ENCODE measurements at places on chromosomes 7 and 10.

DNA sequence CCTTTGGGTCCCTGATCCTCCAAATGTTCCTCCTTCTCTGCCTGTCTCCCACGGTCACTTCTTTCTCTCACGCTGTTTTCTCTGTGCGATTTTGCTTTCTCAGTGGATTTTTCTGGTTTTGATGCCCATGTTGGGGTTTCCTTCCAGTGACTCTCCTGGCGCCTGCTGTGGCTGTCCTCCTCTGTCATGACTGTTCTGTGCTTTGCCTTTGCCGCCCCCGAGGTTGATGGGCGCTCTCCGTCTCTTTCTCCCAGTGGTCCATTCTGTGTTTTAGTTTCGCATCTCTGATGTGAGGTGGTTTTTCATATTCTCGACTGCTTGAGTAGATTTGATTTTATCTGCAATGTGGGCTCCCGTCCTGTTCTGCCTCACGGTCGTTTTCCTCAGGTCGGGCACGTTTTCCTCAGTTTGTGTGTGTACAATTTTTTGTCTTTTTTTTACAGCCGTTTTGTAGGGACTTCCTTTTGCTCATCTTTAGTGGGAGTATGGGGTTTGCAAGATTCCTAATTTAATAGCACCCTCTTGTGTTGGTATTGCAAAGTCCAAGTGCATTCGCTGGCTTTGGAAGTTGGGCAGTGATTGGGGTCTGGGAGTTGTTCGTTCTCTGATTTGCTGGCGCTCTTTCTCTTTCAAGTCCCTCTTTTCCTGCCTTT is 100.0 kb downstream of the INPP5A start:
- DNase-seq: no peak

GRCh38 chr7:155183655-155184054 is 113.5 kb downstream of the HTR5A start:
- no peak for DNase-seq

GRCh38 chr7:106019470-106019820 is 56.4 kb downstream of the CDHR3 start:
- no peak for DNase-seq

DNA sequence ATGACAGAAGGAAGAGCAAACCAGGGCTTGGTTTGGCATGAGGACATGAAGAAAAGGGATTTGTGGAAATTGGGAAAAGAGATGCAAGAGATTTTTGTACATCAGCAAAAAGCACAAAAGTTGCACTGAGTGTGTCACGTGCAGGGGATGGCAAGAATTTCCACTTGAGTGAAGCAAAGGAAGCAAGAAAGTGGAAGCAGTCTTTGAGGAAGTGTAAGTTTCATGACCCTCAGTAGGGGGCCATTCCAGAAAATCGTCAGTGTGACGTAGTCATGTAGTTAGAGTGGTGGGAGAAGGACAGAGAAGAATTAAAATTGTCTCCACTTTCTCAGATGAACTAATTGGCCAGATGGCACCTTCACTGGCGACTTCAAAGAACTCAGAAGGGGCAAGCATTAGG is 123.3 kb upstream of the FZD1 start:
- no peak for DNase-seq

GRCh38 chr7:81161451-81162075 is 242.7 kb upstream of the SEMA3C start:
- DNase-seq: no peak

DNA sequence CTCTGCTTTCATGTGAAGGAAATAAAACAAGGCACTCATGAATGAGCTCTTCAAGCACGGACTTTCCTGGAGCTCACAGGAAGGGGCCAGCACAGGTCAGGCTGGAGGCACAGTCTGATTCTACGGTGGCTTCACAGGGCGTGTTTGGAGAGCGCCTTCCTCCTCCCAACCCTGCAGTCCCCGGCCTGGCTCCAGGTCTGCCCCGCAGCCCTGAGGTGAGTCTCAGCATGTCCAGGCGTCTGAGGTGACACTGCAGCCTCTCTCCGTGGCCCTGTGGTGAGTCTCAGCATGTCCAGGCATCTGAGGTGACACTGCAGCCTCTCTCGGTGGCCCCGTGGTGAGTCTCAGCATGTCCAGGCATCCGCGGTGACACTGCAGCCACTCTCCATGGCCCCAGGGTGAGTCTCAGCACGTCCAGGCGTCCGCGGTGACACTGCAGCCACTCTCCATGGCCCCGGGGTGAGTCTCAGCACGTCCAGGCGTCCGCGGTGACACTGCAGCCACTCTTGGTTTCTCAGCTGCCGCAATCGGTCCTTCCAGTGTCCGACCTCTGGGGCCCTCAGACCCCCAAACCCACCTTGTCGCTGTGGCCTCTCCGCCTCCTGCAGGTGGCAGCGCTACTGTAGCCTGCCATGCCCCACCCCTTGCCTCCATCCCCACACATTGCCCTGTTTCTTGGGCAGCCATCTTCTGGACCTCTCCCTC is 381.7 kb downstream of the DNAJB6 start:
- DNase-seq: no peak

- no peak for DNase-seq
These were observed 196.7 kb downstream of the IPMK start for GRCh38 chr10:58070956-58071355.

- peak; percentile 66 for DNase-seq
These were observed 9.6 kb upstream of the ZNF487 start for GRCh38 chr10:43427166-43427825.

DNA sequence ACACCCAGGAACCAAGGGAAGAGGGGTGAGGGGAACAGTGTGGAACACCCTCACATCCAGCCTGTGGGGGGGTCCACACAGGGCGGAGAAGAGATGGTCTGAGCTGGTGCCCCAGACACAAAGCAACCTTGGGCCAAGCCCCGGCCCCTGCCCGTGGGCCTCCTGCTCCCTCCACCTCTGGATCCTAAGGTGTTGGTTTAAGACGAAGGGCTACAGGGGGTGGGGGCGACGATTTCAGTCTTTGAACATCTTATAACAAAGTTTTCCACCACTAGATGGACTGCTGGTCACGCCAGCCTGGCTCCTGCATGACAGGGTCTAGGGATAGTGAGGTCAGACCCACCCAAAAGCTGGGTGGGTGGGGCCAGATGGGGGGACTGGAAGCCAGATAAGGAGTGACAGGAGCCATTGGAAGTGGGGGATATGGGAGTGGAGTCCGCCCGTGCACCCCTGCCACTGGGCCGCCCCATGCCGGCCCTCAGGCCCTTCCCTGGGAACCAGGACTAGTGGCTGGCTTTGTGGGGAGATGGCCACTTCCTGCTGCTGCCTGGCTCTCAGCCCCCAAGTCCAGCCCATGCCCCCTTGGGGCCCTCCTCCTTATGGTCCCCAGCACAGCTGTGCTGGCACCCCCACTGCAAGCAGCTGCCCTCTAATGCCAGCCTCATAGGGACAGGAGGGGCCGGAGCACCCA is 98.4 kb downstream of the RGS10 start:
- no peak for DNase-seq

GRCh38 chr7:133945497-133945896 is 181.6 kb upstream of the LRGUK start:
- DNase-seq: no peak

DNA sequence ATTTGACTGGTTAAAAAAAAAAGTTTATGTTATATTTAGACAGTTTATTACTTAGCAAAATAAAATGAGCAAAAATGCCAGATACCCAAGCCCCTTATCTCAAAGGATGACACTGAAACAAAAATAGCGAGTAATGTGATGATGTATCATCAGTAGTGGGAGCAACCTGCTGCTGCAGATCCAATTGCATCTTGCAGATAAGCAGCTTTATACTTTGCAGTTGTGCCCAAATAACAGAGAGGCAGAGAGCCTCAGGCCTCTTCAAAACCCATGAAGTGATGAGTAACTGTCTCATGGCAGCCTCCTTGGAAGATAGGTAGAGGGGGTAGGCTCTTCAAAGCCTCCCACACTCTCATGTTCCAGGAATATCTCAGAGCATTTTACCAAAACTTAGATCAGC is 468.2 kb upstream of the LRRTM3 start:
- no peak for DNase-seq
